Heart right ventricle (tissue), 16 donors: ENCODE measurements at places on chromosomes 5 and 9. TPM values are rescaled to one million over a fixed set of nuclear protein-coding genes. Genes with fewer than 3 reads are reported as not detected.
A peak's percentile ranks its signal among the peaks of the same experiment; 100 is the strongest.

GRCh38 chr5:146336197-146336596, 2.4 kb upstream of the POU4F3 start:
- no peak for DNase-seq

DNA sequence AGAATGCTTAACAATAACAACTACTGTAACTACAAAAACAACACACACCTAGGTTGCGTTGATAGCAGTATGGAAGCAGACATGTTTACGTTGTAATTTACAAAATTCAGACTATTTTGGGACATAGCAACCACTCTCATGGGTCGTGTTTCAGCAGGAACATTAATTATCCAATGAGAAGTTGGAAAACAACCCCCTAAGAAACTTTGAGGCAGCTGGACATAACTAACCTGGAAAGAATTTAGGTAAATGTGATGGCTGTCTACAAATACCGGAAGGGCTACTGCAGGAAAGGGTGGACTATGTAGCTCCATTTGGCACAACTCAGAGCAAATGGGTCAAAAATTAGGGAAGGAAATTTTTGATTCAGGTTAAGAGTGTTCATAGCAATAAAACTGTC, 409.3 kb downstream of the ADGRV1 start:
- DNase-seq: no peak

ZNF883 gene
- 2.9 TPM for total RNA-seq

- peak; percentile 4 for DNase-seq
Observed at GRCh38 chr5:39713250-39713916, 288.6 kb upstream of the DAB2 start.

IL13 gene
- total RNA-seq: not detected

HTR1A gene
- total RNA-seq: not detected

DNA sequence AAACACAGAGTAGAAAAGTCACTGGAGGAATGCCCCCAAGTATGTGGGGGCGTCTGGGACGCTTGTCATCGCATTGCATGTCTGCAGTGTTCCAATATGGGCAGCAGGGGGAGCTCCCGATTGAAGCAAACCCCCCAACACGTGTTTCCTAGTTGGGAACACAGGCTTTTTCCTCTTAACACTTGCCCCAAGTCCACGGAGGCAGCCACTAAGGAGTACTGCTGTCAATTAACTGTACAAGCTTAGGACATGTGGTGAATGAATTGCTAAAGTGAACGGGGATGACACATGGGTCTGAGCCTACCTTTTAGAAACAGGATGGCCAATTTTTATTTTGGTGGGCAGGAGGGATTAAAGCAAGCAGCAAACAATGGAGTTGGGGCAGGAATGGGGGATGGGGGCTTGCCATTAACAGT, 2.2 kb downstream of the GABRB2 start:
- no peak for DNase-seq

GRCh38 chr5:132463811-132464155, 26.8 kb downstream of the IRF1 start:
- no peak for DNase-seq

C1QTNF3 gene
- 2.0 TPM for total RNA-seq

GRCh38 chr9:123376218-123377071, 20.4 kb downstream of the CRB2 start:
- no peak for DNase-seq

DNA sequence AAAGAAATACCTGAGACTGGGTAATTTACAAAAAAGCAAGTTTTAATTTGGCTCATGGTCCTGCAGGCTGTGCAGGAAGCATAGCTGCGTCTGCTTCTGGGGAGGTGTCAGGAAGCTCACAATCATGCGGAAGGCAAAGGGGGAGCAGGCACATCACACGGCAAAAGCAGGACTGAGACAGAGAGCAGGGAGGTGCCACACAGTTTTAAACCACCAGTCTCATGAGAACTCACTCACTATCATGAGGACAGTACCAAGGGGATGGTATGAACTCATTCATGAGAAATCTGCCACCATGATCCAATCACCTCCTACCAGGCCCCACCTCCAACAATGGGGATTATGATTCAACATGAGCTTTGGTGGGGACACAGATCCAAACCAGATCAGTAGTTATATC, 96.2 kb downstream of the OSTF1 start:
- no peak for DNase-seq

DNA sequence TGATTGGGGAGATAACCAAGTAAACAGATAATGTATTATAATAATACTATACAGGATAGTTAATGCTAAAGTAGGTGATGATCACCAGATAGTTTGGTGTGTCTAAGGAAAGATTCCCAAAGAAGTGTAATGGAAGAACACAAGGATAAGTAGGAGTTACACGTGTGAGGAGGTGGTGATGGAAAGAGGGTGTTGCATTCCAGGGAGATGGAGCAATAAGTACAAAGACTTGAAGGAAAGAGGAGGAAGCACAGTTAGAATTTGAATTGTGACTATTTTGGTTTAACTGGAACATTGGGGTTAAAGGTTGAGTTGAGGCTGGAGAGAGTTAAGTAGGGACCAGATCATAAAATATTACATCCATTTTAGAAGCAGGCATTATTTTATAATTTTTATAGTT, 76.9 kb downstream of the IPO11 start:
- DNase-seq: no peak

SLC34A3 gene
- not detected for total RNA-seq

- DNase-seq: no peak
Observed at GRCh38 chr5:134649163-134649835, 714 bp downstream of the SEC24A start.

GRCh38 chr5:179862891-179863290, 4.3 kb upstream of the MRNIP start:
- no peak for DNase-seq

- no peak for DNase-seq
Observed at GRCh38 chr5:175555168-175555785, 76.9 kb downstream of the SFXN1 start.

DNA sequence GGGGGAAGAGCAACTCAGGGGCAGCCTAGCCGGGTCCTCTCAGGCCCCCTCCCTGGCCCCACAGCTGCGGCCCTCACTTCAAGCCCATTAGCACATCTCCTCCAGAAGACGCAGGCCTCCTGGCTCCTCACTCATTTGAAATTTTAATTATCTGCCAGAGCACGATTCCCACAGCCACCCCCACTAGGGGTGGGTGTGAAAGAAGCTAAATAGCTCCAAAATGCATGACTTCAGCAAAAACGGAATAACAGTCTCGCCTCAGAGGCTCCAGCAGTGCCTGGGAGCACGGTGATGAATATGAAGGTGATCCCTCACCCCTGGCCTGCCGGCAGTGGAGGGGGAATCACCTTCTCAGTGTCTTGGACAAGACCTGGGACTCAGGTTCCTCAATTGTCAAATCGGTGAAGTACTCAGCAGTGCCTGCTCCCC, 61.1 kb upstream of the HRH2 start:
- no peak for DNase-seq

MTAP gene
- 22.6 TPM for total RNA-seq

DNA sequence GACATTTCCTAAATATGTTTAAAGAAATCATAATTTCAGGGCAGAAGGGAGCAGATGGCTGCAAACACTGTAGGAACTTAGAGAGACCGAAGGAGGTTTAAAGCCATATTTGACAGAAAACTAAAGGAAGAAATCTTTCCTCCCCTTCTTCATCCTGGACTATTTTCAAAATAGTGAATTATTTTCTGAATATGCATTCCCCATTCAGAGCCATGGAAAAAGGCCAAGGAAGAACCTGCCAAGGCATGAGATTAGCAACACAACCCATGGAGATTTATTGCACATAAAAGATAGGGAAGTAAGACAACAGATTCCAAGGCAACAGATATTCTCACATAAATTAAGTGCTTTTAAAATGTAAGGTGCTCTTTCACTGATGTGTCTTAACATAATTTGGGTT, 233.3 kb upstream of the ADAMTS16 start:
- no peak for DNase-seq

- DNase-seq: peak; percentile 30
Observed at GRCh38 chr5:142014911-142015584, 2.2 kb upstream of the GNPDA1 start.

PGGT1B gene
- 31.7 TPM for total RNA-seq

TEX48 gene
- total RNA-seq: not detected

CCL27 gene
- total RNA-seq: not detected

CDH9 gene
- not detected for total RNA-seq

DNA sequence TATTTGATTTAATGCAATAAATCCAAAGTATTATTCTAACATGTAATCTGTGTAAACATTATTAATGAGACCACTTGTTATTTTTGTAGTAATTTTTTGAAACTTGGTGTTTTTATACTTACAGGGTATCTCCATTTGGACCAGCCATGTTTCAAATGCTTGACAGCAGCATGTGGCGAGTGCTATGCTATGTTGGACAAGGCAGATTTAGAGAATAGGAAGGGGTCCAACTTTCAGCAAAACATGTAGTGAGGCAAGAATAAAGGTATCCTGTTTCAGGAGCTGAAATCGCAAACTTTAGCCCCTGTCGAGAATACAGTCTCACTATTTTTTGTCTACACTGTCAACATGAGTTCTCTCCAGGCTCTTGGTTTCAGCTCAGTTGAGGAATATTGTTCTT, 33.7 kb downstream of the SNX24 start:
- no peak for DNase-seq

SUB1 gene
- total RNA-seq: 201 TPM

DNA sequence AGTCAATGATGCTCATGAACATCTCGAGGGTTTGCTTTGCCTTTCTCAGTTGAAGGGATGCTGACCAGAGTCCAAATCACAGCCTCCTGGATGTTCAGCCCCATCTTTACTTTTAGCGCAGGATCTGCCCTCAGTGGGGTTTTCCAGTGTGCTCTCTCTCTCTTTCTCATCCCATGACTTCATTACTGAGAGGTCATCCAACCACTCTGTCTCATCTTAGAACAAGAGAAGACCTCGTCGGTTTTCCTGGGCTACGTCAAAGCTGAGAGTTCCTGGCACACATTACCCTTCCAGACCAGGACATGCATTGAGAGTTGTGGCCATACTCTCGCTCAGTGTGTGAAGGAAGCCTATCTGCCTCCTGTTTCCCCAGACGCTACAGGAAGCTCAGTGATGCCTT, 47.3 kb downstream of the C9orf152 start:
- DNase-seq: no peak

PSD2 gene
- total RNA-seq: not detected

- DNase-seq: no peak
Observed at GRCh38 chr9:15146268-15146700, 160.7 kb downstream of the TTC39B start.

GRCh38 chr9:121484651-121485446, 14.8 kb downstream of the GGTA1 start:
- no peak for DNase-seq

GPX8 gene
- total RNA-seq: 5.7 TPM
